ENCODE measurements at places on chromosomes 16 and 17. TPM values are rescaled to one million over a fixed set of nuclear protein-coding genes. Genes with fewer than 3 reads are reported as not detected.

Gene TEKT5
- total RNA-seq = not detected

DNA sequence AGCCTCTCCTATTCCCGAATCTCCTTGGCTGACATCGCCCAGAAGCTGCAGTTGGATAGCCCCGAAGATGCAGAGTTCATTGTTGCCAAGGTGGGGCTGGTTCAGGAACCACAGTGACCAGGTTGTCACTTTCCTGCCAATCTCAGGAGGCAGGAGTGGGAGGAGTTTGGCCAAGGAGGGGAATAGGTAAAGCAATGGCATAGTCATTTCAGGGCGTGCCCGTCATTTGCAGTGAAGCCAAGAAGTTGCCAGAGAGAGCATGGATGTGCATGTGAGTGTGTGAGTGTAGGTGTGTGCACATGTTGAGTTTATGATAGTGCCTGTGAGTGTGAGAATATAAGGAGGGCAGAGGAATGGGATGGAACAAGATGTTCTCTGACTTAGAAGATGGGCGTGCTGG, 14.8 kb downstream of the PSMD3 start:
- DNase-seq = no peak

DNA sequence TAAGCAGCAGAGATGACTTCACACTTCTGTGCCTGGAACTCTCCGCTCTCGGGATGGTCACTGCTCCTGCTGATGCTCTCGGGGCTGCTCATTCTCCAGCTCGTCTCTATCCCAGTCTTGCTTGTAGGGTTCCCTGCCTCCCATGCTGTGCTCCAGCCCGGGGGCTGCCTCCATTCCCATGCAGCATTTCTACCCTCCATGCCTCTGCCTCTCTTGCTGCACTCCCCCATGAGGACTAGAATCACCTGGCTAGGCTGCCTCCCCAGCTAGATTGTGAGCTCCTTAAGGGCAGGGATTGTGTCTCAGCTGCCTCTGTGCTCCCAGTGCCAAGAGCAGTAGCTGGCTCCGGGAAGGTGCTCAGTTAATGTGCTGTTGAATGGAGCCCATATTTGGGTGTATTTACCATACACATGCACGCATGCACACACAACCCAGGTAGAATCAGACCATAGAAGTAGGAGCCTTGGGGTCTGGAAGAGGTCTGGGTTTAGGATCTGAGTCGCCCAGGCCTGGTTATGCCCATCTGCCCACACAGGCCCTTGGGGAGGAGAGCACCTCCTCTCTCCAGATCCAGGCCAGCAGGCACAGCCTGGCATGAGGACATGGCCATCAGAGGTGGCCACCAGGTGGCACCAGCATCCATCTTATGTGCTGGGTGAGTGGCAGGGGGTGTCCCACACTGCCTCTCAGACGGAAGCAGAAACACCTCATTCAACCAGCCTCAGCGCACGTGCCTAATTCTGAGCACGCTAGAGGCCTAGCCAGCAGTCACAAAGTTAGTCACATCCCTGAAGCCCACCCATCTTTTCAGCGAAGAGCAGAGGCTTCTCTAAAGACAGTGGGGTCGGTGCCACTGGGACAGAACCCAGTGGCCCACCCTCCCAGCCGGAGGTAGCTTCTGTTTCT, 9.3 kb downstream of the GIT1 start:
- peak; percentile 92 for DNase-seq

DNA sequence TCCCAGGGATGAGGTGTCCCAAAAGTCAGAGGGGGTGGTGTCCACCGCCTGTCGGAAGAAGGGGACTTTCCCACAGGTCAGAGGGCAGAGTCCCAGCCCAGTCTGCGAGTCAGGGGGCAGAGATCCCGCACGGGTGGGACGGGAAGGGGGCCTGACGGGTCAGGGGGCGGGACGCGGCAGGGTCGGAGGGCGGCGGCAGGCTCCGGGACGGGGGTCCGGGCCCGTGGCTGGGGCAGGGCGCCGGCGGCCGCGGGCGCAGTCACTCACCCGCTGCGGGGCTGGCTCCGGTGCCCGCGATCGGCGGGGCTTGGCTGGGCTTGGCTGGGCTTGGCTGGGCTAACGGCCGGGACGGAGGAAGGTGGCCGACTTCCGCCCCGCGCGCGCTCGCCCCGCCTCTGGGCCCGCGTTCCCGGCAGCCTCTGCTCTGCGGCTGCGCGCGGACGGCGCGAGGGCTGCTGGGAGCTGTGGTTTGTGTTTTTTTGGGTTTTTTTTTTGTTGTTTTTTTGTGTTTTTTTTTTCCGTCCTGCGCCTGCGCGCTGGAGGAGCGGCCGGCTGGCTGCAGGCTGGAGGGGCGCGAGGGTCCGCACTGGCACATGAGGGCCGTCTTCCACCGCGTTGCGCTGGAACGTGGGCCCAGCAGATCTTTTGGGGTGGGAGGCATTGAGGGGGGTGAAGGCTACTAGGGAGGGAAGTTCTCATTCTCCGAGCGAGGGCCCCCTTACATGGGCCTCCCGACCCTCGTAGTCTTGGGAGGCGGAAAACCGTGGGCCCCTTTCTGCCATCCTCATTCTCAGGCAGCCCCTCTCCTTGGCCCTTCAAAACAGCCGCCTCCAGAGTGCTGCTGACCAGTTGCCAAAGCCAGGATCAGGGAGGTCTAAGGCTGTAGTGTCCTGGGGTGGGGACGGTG, at the start of gene CANT1:
TSS of gene CANT1 (minus strand) at position 368 of the 907 bp plus-strand sequence. CDS start 12,142 bp downstream, outside the sequence.
- peak; percentile 82 for DNase-seq
